ENCODE measurements at places on chromosomes 13 and 19. TPM values are rescaled to one million over a fixed set of nuclear protein-coding genes. Genes with fewer than 3 reads are reported as not detected.

Gene PSG5
- polyA plus RNA-seq, result 1,019 TPM

Gene PABPC3
- polyA plus RNA-seq, result 0.20 TPM

Gene GPR12
- polyA plus RNA-seq, result not detected

DNA sequence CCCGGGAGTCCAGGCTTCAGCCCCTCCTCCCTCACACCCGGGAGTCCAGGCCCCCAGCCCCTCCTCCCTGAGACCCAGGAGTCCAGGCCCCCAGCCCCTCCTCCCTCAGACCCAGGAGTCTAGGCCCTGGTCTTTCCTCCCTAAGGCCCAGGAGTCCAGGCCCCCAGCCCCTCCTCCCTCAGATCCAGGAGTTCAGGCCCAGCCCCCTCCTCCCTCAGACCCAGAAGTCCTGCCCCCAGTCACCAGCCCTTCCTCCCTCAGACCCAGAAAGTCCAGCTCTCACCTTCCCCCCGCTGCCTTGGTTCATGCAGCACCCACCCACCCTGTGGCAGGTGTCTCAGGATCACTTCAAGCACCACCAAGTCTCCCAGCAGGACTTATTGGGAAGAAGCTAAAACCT, 14.1 kb downstream of the CYTH2 start:
- no peak overlapping the region for H3K4me3 ChIP-seq
- no peak overlapping the region for H3K27ac ChIP-seq
- peaks cover 7% of the 10 kb centered on the region for H3K36me3 ChIP-seq
- no peaks in the 10 kb centered on the region for H3K27me3 ChIP-seq
- peaks cover 41% of the 10 kb centered on the region for H3K4me1 ChIP-seq
- no peak for DNase-seq

DNA sequence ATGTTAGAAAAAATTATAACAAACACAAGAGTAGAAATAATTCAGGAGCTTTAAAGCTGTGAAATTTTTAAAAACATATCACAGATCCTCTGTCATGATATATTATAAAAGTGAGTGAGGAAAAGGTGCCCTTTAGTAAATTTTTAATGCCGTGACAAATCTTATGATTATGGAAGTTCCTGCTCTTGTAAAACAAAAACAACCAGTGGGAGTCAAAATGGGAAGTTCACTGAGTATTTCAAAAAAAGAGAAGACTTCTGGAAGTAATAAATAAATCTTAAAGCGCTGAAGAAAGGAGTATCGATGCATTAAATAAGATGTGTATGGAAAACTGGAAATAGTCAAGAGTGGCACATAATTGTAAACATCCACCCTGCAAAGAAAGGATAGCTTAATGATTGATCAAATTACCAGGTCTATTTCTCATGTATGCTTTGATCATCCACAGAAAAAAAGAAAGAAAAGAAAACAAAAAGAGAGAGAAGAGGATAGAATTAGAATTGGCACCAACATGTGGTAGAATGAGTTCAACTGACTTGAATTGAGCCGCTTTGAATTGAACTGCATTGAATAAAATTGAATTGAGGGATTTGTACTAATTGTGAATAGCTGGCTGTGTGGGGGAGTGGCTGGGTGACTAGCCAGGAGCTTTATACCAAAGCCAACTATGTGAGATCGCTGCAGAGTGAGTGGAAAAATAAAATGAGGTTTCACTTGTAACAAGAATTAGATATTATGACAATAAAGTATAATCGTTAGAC, 647.6 kb upstream of the SPRY2 start:
- DNase-seq, result no peak
- no peak overlapping the region for H3K27ac ChIP-seq
- no peaks in the 10 kb centered on the region for H3K27me3 ChIP-seq
- no peaks in the 10 kb centered on the region for H3K4me1 ChIP-seq

DNA sequence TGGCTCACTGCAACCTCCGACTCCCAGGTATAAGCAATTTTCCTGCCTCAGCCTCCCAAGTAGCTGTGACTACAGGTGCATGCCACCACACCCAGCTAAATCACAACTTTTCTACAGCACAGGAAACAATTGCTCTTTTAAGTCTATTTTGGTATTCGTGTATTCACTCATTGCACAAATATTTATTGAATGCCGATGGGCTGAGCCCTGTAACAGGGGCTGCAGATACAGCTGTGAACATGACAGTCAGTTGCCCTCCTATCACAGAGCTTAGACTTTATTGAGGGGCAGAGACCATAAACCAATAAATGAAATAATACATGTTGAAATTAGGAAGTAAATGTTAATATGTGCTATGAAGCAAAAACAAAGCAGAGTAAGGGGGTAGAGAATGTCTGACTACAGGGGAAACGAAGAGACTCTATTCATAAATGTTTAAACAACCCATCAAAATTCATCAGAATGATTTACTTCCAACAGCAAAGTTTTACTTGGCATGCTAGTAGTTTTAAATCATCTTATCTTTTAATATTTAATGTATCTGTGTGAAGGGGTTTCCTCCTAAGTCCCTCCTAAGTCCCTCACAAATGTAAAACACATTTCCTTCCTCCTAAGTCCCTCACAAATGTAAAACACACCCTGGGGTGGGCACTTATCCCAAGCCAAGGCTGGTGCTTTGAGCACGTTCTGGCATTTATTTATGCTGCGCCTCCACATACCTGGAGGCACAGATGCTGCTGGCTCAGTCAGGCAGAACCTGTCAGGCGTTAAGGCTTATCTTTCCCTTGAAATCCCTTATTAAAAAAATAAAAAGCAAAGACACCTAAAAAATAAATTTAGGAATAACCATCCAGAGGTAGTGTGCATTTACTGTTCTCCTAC, 140.8 kb downstream of the MIPEP start:
- no peak overlapping the region for H3K4me3 ChIP-seq
- no peak overlapping the region for H3K27ac ChIP-seq
- peaks cover 9% of the 10 kb centered on the region for H3K4me1 ChIP-seq
- no peaks in the 10 kb centered on the region for H3K36me3 ChIP-seq
- no peak for DNase-seq

- no peak overlapping the region for H3K4me3 ChIP-seq
- no peak overlapping the region for H3K27ac ChIP-seq
Measured at GRCh38 chr19:50449236-50449899, 16.7 kb downstream of the MYBPC2 start.

DNA sequence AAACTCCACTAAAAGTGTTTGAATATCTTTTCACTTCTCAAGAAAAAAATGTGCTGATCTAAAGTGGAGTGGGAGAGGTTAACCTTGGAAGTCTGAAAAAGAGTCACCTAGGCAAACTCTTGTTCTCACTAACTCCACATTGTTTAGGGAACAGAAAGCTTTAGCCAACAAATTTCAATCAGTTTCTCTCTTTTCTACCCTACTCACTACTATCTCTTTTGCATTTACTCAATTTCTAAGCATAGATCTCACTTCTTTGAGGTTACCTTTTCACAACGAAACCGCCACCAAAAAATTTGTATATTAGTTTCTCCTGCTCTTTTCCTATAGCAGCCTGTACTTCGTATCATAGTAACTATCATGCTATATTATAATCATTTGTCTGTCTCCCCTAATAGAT, 6.3 kb downstream of the NHLRC3 start:
- no peaks in the 10 kb centered on the region for H3K27me3 ChIP-seq
- H3K27ac ChIP-seq, result no peak overlapping the region
- H3K4me3 ChIP-seq, result no peak overlapping the region

Measured in GM23248 (cell line).